RWPE1 (cell line): ENCODE measurements at places on chromosomes 2 and 18.

DNA sequence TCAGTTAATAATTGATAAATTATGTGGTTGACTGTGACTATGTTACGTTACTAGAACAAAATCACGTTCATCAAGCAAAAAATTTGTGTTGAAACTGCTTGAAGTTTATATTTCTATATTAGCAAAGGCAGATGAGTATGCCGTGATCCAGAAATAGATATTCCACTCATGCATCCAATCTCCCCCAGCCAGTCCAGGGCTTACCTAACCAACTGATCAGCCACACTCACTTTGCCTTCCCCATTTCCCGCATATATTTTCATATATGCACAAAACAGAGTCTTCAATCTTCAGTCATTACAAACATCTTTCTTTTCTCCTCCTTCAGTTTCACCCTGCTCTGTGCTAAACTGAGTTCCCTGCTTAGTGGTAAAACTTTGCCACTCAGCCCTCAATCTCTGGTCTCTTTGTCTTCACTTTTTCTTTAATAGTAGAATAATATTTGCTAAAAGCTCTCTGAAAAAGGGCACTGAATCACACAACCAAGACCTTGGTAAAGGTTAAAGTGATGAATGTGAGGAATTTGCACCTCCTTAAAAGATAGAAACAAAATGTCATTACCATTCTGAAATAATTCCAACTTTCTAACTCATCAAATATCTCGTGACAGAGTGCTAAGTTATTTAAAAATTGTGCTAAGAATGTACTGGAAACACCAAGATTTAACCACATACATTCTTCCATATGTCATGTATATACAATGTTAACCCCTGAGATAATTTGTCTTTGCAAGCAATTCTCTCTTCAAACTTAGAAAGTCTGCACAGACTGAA is 893.2 kb upstream of the CRIM1 start:
- DNase-seq = peak; percentile 8

GRCh38 chr2:98489486-98489885 is 44.8 kb downstream of the INPP4A start:
- DNase-seq = no peak

- DNase-seq = no peak
These were observed 6.4 kb downstream of the BAZ2B start for GRCh38 chr2:159609811-159610549.

GRCh38 chr2:69563021-69563420 is 80.5 kb downstream of the AAK1 start:
- no peak for DNase-seq

- peak; percentile 8 for DNase-seq
These were observed 11.8 kb downstream of the GULP1 start for GRCh38 chr2:188303363-188304031.

GRCh38 chr2:86790134-86790675 is 508 bp downstream of the CD8A start:
- DNase-seq = no peak

GRCh38 chr2:241959751-241960269 is 90.3 kb downstream of the RTP5 start:
- DNase-seq = no peak

GRCh38 chr18:77866351-77866750 is 616.7 kb downstream of the GALR1 start:
- no peak for DNase-seq
